HT1080 (cell line): ENCODE measurements at places on chromosomes 4 and X. TPM values are rescaled to one million over a fixed set of nuclear protein-coding genes. Genes with fewer than 3 reads are reported as not detected.

DNA sequence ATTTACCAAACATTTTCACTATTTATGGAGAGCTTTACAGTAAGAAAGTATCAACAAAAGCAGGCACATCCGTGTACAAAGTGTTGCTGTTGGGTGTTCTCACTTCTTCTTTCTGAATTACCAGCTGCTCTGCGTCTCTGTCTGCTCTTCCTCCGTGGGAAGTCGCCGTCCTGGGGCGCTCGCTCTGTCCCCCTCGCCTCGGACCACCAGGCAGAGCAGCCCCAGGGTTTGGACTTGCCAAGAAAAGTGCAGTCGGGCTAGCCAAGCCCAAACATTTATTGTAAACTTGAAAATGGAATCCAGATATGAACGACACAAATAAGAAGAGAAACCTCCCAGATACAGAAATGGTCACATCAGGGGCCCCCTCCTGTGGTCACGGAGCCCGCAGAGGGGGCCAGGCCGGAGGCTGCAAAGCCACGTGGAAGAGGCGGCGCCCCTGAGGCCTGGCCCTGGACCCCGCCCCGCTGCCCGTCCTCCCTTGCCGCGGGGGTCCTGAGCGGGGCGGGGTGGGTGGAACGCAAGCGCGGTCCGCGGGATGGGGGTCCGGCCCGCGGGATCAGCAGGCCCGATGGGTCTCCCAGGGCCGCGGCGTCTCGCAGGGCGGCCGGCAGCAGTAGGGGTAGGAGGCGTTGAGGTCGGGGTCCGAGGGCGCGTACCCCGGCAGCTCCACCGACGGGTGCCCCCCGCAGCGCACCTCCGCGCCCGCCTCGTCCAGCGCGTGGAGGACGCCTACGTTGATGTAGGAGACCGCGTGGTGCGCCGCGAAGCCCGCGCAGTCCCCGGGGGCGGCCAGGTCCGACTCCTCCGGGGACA is 1.5 kb downstream of the TMEM271 start:
- DNase-seq: no peak

DNA sequence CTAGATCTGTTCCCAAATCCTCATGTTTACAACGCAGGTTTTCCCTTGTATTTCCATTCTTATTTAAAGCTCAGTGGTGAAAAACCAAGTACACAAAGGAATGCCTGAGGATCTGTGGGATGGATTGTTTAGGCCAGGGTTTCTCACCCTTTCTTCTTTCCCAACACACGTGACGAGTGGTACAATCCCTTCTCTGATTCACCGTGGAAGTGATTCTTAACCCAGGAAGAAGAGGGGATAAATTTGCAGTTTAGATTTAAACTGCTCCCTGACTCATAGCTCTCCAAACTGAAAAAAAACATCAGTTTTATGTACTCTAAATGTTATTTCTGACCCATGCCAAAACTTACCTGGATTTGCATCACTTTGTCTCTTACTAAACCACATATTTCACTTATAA is 17.0 kb downstream of the PAQR3 start:
- DNase-seq: peak; percentile 53

- DNase-seq: peak; percentile 27
Measured at GRCh38 chrX:102517326-102517725, 787 bp upstream of the TMSB15A start.

DNA sequence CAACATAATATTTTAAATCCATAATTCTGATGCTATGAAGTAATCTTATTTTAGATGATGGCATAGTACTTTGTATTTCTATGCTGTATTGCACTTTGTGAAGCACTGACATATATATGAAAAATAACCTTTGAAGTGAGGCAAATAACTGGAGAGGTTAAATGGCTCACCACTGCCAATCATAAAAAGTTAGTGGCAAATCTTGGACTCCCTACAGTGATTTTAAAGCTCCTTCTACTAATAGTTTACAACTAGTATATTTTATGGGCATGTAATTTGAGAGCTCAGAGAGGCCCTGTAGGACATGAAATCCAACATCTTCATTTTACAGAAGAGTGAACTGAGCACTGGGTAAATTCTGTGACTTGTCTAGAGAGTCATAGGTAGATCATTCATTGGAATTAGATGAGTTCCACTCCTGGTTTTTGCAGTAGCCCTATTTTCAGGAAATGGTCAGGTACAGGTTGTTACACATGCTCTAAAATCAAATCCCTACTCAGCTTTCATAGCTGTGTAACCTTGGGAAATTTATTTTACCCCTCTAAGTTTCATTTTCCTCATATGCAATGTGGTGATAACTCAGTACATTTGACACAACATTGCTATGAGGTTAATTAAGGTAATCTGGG is 804 bp upstream of the GC start:
- no peak for DNase-seq

- DNase-seq: no peak
Measured at GRCh38 chr4:73788411-73788810, 48.0 kb downstream of the CXCL8 start.

DNA sequence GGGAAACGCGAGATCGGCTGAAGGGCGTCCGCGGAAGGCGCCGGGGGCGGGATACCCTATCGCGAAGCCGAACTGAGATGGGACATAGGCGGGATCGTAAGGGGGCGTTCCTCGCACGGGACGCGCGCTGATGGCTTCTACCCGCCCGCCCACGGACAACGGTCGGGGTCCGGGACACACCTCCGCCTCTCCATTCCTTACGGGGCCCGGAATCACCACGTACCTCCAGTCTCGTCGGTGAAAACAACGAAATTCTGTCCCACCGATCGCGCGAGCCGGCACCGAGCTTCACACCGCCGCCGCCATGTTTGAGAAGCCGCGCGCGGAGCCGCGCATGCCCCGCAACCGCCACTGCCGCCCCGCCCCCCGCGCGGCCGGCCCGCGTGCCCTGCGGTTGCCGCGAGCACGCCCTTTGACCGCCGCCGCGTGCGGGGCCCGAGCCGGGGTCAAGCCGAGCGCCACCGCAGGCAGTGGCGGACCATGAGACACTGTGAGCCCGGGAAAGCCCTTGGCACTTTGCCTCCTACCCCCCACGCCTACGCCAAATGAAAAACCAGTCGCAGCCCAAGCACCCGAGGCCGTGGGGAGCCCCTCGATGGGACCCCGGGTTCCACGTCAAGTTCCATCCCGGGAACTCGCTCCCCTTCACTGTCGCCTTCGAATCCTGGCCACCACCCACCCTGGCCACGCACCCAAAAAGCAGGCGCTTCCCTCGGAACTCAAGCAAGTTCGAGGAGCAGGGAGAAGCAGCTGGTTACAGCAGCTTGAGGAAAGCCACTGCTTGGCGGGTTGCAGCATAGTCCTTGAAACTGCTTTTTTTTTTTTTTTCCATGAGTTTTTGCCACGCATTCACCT is at the start of gene SCML2:
Gene SCML2, minus strand, starts transcription at position 320 of the 855 bp plus-strand sequence. CDS start 20,617 bp downstream, outside the sequence.
- DNase-seq: peak; percentile 20

GRCh38 chr4:173057901-173058300 is 110.7 kb upstream of the GALNT7 start:
- peak; percentile 72 for DNase-seq

DNA sequence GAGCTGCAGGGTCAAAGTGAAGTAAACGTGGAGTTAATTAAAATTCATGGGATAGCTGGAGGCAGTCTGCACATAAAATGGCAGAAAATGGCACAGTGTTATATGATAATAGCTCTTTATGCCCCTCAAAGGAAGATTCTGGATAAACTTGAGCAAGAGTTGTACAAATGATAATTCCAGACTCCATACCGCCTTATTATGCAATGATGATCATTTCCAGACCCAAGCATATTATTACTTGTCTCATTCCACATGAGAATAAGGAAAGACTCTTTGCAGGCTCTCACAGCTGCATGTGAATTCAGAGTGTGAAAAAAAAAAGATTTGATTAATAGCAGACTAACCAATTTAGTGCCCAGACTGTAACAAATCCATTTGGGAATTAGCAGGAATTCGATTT is 105.4 kb downstream of the STK32B start:
- DNase-seq: no peak

DNA sequence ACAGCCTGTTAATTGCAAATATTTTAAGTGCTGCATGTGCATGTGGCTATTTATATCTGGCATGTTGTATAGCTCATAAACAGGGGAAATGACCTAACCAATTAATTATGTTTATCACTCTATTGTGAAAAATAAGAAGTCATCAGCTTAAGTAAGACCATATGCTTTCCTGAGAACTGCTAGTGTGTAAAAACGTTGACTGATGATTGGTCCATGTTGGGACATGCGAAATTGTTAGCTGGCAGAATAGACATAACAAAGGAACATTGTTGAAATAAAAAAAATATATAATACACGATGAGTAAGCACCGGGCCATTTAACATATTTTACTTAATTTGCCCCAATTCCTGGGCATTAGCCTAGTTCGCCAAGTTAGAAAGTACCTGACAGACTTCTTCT is 207.5 kb downstream of the ANK2 start:
- DNase-seq: no peak

GRCh38 chr4:36209941-36210649 is 34.2 kb downstream of the ARAP2 start:
- DNase-seq: no peak

GRCh38 chrX:141975839-141976238 is 72.1 kb downstream of the MAGEC1 start:
- no peak for DNase-seq

DNA sequence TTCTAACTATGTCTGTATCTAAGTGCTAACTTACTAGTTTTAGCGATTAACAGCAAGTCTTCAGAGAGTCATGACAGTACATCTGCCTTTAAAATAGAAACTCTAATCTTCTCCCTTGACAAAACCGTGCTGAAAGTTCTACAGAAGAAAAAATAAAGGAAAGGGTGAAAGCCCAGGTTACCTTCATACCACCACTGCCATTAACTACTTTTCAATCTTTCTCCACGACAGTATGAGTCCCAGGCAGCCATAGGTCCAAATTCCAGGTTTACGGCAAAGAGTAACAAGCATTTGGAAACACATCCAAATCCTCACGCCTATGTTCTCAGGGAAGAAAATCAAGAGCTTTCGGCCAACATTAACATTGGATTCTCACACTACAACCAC is 12.4 kb upstream of the ZCCHC13 start:
- peak; percentile 0 for DNase-seq

GRCh38 chrX:141278306-141278705 is 36.0 kb upstream of the SPANXC start:
- peak; percentile 19 for DNase-seq

DNA sequence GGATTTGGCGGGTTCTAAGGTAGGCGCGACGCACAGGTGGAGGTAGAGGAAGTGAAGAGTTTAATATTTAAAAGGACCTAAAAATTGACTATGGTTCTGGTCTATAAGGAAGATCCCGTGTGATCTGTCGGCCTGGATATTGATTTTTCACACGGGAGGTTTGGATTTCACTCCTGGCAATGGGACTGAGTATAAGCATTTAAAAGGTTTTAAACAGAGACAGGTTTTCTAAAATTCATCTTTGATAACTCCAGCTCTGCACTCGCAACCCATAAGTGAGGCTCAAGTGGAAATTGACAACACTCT is 394 bp upstream of the UXT start:
- DNase-seq: no peak

- DNase-seq: no peak
Measured at GRCh38 chr4:74758551-74759145, 35.7 kb downstream of the BTC start.

DNA sequence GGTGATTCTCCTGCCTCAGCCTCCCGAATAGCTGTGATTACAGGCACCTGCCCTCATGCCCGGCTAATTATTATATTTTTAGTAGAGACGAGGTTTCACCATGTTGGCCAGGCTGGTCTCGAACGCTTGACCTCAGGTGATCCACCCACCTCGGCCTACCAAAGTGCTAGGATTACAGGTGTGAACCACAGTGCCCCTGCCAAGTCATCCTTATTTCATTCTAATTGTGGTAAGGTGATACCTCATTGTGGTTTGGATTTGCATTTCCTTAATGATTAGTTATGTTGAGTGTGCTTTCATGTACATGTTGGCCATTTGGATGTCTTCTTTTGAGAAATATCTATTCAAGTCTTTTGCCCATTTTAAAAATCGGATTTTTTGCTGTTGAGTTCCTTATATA is 93.0 kb downstream of the USP9X start:
- no peak for DNase-seq

GRCh38 chr4:124686279-124686678 is 26.3 kb downstream of the ANKRD50 start:
- DNase-seq: no peak

DNA sequence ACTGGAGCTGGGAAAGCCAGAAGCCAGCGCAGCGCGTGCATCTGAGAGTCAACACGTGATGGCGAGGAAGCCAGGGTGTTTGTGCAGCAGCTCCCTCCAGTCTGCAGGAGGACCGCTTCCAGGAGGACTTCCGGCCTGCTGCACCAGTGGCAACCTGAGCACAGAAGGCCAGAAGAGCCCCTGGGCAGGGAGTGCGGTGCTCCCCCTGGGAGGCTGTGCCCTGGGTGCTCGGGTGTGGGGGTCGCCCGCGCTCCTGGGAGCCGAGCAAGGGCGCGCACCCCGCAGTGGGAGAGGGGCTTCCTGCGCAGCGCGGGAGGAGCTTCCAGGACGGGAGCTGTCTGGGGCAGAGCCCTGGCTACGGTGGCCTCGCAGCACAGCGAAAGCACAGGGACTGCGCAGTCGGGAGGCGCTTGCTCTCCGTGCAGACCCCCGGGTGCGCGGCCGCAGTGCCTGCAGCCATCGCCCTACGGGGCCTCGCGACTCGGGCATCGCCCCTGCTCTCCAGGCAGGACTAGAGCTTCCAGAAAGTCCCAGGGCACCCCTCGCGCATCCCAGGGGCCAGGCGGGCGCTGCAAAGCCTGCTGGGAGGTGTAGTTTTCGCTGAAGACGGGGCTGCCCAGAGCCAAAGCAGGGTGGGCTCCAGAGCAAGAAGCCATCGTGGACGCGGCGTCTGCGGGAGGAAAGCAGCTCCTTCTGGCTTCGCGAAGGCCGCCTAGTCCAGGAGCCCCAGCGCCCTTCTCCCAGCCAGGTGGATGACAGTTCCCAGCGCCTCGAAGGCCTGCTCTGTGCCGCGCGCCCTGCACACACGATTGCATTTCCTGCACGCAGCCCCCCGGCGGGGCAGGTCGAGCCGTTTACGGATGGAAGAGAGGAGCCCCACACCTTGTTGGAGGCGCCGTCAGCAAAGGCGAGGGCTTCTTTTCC is 24.1 kb upstream of the WFS1 start:
- DNase-seq: no peak

DNA sequence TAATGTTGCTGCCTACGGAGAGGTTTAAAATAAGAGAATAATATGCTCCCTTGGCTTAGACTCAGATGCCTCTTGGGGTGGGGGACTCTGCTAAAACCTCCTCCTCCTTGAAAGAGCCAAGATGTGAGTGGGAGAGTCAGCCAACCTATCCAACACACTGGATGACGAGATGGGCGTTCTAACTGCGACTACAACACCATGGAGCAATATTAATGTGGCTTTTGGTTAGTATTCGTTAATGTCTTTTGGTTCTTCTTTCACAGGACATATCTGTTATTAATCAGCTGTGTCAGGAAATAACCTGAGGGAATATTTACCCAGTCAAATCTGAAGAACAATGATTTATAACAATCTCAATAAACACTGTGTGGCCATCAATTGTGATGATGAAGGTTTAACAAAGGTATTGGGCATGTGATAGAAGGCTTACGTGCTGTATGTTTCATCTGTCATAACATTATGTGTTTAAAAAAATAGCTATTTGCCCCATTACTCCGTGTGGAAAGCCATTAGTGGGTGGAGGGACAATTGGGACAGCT is 143.5 kb upstream of the FTHL17 start:
- DNase-seq: no peak

Gene IL3RA
- not detected in 2 replicates for total RNA-seq

Gene FGF5
- 2.5 and 2.7 TPM in 2 replicates for total RNA-seq

Gene CYSLTR1
- not detected in 2 replicates for total RNA-seq

Gene TEC
- total RNA-seq: 1.3 and 4.1 TPM in 2 replicates

Gene PAGE1
- 12.3 and 18.1 TPM in 2 replicates for total RNA-seq

Gene TRO
- 4.6 and 7.4 TPM in 2 replicates for total RNA-seq

Gene MAGEB4
- total RNA-seq: not detected in 2 replicates

Gene MAGEB17
- total RNA-seq: not detected in 2 replicates

Gene CCSER1
- total RNA-seq: 0.16 TPM in 1 of 2 replicates, not detected in the other
